NCI-H2081 treated with DMSO at 0.1 percent for 48 hours (cell line): ENCODE measurements at places on chromosomes 2 and 18.

DNA sequence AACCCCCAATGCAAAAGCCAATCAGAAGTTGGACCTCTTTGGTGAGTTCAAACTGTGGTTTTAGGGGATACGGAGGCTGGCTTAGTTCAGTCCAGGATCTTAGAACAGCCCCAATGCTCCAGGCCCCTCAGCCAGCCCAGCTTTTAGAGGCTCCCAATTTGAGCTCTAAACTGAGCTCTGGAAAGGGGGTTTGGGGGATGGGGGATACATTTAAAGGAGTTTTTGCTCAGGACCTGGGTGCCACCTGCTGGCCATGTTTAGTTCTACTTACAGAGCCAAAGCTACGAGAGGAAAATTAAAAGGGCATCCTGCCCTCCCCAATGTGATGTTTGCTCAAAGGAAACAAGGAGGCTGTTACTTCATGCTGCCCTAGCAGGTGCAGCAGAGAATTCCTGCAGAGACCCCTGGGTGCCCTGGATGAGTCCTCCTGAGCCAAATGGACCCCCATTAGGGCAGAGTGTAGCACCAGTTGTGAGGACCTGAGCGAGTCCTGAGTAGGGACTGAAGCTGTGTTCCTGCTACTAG is 15.9 kb upstream of the TMEM214 start:
- DNase-seq = peak; percentile 19

- DNase-seq = no peak
Measured at GRCh38 chr2:8862230-8862629, 24.8 kb upstream of the KIDINS220 start.

- DNase-seq = no peak
Measured at GRCh38 chr2:69973335-69973735, 11.9 kb upstream of the ASPRV1 start.

DNA sequence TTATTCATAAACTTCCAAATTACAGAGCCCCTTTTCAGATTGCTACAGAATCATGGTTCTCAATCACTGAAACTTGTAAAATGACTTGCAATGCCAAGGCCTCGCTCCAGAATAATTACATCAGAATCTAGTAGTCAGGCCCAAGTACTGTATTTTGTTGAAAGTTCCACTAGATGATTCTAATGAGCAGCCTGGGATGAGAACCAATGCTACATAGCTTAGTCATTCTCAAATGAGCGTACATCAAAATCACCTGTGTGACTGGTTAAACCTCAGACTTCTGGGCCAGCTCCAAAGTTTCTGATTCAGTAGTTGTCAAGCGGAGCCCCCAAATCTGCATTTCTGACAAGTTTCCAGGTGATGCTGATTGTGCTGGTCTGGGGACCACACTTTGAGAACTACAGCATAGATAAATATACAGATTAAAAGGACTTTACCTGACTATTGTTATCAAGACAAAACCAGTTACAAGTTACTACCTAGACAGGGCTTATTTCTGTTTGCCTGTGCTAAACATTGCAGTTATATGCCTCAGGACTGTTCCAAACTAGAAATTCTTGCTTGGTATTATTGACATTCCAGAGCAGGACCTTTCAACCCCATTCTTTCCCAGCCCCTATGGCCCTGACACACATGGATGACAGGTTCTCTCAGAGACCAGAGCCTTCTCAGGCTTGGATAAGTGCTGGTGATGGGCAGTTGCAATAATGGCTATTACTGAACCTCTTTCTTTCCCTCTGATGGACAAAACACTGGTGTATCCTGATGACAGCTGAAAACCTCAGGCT is 83.1 kb downstream of the UPP2 start:
- DNase-seq = no peak

DNA sequence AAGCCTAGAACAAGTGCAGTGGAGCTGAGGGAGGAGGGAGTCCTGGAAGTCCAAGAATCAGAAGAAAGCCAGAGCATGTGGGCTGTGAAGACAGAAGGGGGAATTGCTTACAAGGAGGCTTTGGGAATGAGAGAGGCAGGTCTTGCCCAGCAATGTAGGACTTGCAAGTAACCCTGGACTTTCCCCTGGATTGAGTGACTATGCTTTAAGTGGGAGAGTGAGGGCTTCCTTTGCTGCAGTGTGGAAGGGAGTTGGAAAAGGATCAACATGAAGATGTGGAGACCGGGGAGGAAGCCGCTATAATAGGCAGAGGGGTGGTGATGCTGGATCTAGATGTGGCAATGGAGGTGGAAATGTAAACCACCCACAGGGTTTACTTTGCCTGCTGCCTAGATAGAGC is 13.8 kb upstream of the SCYGR1 start:
- DNase-seq = no peak
